ENCODE measurements at places on chromosomes 16 and 17. TPM values are rescaled to one million over a fixed set of nuclear protein-coding genes. Genes with fewer than 3 reads are reported as not detected.

Gene RNF135
- 10.2 TPM for total RNA-seq

Gene ABI3
- total RNA-seq, result 28.4 TPM

Gene TEX19
- total RNA-seq, result 0.09 TPM

Gene RNF227
- total RNA-seq, result 6.5 TPM

Gene PPM1E
- not detected for total RNA-seq

Gene HS3ST2
- not detected for total RNA-seq

Gene KRT14
- total RNA-seq, result not detected

Gene SDR42E1
- 5.4 TPM for total RNA-seq

Gene KRT39
- total RNA-seq, result not detected

Gene NACA2
- not detected for total RNA-seq

Gene CMTM2
- 0.95 TPM for total RNA-seq

Gene NOTUM
- 1.8 TPM for total RNA-seq

Gene SSTR5
- total RNA-seq, result not detected

Gene WWP2
- total RNA-seq, result 57.5 TPM

Gene CALB2
- not detected for total RNA-seq

Gene TANC2
- 0.92 TPM for total RNA-seq

Gene TMC7
- not detected for total RNA-seq

Gene ADAM11
- 0.12 TPM for total RNA-seq

Gene TP53TG3C
- not detected for total RNA-seq

Gene RHBDL1
- 1.2 TPM for total RNA-seq

Gene PLK1
- 45.7 TPM for total RNA-seq

Gene ADAP2
- 0.86 TPM for total RNA-seq

Gene BRICD5
- total RNA-seq, result 22.2 TPM

Gene NOD2
- total RNA-seq, result 9.3 TPM

Gene FBXO31
- 37.1 TPM for total RNA-seq

Gene GJD3
- total RNA-seq, result 0.23 TPM

Gene WFIKKN1
- total RNA-seq, result 0.45 TPM

Gene ANKRD40CL
- total RNA-seq, result not detected

Gene CACNG3
- not detected for total RNA-seq

Gene SLC35G6
- total RNA-seq, result not detected

Gene RUNDC3A
- 0.42 TPM for total RNA-seq

Gene NPIPB12
- 77.8 TPM for total RNA-seq

Gene SLC6A4
- not detected for total RNA-seq

Gene AGRP
- total RNA-seq, result not detected

Gene AHSP
- not detected for total RNA-seq

Gene HLF
- total RNA-seq, result 1.3 TPM

Gene PLEKHH3
- total RNA-seq, result 0.77 TPM

Gene AOC2
- 4.2 TPM for total RNA-seq

Gene ARL16
- 37.6 TPM for total RNA-seq
